ENCODE measurements at places on chromosomes 16 and 17.
A peak's percentile ranks its signal among the peaks of the same experiment; 100 is the strongest.

DNA sequence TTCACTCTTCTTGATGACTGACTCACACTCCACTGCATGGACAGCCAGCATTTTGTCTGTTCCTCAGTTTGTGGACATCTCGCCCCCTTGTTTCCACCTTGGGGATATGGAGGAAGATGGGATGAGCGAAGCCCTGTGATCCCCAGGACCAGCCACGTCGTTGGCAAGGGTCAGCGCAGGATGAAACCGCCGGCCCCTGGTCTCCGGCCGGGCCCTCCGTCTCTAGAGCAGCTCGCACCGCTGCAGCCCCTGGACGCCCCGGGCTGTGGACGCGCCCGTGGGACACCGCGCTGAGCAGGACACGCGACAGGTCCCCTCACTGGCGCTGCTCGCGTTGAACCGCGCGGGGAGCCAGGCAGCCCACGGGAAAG lies 604 bp upstream of the ZC3H18 start:
- no peak for DNase-seq

GRCh38 chr17:82241183-82241925 lies 12.5 kb downstream of the SLC16A3 start:
- DNase-seq: peak; percentile 45

DNA sequence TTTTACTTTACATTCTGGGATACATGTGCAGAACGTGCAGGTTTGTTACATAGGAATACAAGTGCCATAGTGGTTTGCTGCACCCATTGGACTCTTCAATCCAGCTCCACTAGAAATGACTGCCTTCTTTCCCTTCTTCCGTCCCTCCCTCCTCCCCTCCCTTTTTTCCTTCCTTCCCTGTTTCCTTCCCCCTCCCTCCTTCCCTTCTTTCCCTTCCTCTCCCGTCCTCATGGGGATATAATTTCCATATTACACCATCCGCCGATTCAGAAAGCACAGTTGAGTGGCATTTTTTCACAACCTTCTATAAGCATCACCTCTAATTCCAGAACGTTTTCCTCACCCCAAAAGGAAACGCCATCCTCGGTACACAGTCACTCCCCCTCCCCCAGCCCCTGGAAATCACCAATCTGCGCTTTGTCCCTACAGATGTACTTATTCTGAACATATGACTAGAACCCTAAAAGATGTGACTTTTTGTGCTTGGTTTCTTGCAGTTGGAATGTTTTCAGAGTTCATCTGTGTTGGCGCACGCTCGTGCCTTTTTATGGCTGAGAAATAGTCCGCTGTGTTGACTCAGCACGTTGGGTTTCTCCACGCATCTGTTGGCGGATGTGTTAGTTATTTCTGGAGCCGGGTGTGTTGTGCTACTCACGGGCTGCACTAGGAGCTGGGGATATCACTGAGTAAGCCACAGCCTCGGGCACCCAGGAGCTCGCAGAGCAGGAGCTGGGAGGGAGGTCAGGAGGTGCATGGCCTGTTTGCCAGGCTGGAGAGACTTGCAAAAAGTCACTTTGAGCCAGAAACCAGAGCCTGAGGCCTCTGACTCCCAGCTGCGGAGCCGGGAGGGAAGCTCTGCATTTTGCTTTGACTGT lies 336.4 kb downstream of the SEC14L1 start:
- DNase-seq: no peak

DNA sequence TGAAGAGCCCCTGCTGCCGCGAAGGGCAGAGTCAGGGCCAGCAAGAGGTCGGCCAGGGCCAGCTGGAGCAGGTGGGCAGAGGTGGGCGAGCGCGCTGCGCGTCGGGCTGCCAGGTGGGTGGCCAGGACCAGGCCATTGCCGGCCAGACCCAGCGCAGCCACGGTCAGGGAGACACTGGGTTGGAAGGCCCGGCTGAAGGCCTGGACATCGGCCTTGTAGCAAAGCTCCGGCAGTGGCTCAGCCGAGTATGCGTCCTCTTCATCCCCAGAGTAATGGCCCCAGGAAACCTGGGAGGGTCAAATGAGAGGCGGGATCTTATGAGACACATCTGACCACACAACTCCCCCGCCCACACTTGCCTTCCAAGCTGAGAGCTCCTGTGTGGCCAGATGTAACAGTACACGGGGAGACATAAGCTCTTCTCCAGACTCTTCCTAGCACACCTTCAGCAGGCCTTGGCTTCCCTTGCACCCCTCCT lies 1.3 kb downstream of the CCR10 start:
- DNase-seq: no peak

DNA sequence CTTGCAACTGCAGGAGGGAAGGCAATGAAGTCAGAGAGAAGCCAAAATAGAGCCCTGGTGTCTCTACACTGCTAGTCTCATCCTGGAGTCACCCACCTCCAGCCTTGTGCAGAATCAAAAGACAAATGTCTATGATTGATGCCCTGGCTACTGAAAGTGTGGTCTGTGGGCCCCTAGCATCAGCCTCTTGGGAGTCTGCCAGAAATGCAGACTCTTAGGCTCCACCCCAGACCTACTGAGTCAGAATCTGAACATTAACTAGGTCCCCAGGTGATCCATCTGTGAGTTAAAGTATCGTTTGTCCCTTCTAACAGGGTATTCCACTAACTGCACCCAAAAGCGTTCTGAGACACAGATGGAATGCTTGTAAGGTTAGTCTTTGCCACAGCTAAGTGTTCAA lies 21.2 kb downstream of the EARS2 start:
- no peak for DNase-seq

GRCh38 chr16:23045025-23045424 lies 104.2 kb downstream of the USP31 start:
- no peak for DNase-seq

DNA sequence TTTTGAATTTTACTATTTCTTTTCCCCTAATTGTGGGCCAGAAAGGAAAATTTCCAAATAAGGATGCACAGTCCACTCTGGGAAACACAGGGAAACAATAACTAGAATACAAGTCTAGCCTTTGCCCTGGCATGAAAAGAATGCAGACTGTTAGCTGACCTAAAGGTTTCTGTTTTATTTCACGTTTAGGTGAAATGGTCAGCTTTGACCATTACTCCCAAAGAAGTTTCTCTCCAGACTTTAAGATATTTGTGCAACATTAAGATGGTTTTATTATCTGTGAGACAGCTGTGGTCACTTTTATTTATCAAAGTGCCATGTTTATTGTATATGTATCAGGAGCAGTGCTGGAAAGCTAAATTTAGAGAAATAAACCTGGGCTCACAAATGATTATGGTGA lies 163.9 kb downstream of the SPECC1 start:
- DNase-seq: no peak

DNA sequence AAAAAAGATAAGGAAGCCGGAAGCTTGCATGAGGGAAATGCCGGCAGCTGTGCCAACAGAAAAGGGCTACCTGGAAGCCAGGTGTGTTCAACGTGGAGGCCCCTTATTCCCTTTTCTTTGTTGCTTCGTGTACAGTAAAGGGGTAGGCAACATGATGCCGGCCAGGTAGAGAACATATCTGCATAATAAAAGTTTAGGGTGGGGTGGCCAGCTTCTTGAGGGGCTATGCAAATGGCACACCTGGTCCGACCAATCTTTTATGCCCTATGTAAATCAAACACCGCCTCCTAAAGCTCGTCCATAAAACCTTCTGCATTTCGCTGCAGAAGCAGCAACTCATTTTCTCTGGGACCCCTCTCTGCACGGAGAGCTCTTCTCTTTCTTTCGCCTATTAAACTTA lies 911.6 kb downstream of the KCNJ2 start:
- no peak for DNase-seq

DNA sequence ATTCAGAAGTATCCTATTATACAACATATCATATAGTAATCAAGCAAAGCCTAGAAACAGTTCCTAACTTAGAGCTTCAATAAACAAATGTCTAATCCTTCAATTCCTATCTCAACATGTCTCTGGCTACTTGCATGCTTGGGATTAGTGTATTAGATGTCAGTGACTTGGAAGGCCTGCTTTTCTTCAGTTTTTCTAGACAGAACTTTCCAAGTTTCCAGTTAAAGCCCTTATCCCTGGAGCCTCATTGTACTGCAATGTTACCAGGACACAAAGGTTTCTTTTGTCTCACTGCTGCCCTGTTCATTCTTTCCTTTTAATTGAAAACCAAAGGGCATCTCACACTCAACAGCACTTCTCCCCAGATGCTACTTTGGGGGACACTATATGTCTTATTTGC lies 16.5 kb downstream of the PSME3IP1 start:
- no peak for DNase-seq

GRCh38 chr17:6536053-6536452 lies 20.3 kb downstream of the PITPNM3 start:
- no peak for DNase-seq

DNA sequence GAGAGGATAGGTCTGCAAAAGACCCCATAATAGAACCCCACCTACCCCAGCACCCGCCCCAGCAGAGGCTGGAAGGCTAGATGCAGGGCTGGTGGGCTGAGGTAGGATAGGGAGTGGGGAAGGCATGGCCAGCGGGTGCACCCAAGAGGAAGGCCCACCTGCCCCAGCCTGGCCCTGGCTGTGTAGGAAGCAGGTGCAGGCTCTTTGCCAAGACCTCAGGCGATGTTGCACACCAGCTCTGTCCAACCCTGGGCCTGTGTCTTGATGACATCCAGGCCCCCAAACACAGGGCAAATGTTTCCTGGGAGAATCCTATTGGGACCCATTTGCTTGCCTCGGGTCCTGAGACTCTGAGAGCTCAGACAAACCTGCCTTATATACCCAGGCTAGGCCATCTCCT lies 12.2 kb downstream of the UNC119 start:
- DNase-seq: no peak

DNA sequence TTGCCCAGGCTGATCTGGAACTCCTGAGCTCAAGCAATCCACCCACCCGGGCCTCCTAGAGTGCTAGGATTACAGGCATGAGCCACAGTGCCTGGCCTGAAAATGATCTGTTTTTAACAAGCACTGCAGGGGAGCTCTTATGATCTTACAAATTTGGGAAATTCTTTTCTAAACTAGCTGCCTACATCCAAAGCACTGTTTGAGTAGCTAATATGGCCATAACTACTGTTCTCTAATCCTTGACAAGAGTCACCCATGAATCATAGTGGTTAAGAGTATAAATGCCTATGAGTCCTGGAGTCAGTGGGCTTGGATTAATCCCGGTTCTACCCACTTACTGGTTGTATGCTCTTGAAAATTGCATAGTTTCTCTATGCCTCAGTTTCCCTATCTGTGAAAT lies 1.4 kb upstream of the CPPED1 start:
- no peak for DNase-seq

DNA sequence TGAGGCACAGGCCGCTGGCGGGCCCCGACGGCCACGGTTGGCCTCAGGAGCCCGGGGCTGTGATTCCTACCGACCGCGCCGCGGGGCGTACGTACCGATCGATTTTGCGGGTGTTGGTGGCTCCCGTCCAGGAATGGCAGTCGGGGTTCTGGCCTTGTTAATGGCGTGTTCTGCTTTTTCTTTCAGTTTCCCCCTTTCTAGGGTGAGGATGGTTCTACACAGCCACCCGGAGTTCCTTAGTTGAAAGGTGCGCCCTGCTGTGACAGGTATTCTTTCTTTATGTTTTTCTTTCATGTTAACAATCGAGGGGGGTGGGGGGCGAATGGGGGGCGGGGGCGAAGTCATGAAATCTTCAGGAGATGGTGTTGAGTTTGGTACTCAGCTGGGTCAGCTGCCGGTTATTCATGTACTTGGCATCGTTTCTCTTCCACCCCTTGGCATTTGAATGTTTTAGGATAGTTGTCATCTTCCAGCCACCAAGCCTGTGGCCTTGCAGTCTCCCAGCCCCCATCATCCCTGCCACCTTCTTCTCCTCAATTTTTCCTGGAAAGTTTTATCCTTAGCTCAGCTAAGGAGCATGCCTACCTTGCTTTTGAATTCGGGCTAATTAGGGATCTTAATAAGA lies 802 bp downstream of the CYLD start:
- DNase-seq: peak; percentile 21

DNA sequence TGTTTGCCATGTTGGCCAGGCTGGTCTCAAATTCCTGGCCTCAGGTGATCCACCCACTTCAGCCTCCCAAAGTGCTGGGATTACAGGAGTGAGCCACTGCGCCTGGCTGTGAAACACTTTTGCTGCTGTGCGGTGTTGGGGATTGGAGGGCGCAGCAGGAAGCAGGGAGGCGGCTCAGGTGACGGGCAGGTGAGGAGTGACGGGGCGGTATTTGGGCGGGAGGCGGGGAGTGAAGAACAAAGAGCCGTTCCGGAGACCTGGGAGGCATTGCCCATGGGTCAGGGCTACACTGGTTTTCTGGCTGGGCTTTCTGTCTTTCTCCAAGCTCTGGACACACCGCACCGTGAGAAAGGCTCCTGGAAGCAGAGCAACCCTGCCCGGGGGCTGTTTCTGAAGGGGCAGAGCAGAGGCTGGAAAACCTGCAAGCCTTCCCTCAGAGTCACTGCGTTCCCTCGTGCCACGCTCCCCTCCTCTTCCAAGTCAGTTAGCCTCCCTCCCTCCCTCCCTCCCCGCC lies 22.1 kb downstream of the CRISPLD2 start:
- DNase-seq: no peak

GRCh38 chr17:5446786-5447185 lies 7.8 kb upstream of the C1QBP start:
- no peak for DNase-seq

DNA sequence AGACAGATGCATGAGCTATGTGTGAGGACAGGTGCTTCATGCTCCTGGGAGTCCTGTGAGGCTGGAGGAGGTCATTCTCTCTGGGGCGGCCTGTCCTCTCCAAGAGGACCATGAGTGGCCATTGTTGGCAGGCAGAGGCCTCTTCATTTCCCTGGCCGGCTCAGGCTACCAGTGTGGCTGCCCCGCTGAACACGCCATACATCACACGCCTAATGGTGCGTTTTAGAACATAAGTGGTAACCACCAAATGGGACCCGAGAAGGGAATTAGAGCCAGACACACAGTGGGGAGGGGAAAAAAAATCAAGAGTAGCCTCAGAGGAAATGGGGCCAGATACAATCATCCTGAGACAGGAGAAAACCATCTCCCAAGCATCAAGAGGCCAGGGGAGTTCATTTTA lies 140.0 kb downstream of the SPACA3 start:
- DNase-seq: no peak

- no peak for DNase-seq
Observed at GRCh38 chr16:88347656-88348376, 34.9 kb upstream of the ZNF469 start.
